ENCODE measurements at places on chromosomes 16 and 17.
A peak's percentile ranks its signal among the peaks of the same experiment; 100 is the strongest.

DNA sequence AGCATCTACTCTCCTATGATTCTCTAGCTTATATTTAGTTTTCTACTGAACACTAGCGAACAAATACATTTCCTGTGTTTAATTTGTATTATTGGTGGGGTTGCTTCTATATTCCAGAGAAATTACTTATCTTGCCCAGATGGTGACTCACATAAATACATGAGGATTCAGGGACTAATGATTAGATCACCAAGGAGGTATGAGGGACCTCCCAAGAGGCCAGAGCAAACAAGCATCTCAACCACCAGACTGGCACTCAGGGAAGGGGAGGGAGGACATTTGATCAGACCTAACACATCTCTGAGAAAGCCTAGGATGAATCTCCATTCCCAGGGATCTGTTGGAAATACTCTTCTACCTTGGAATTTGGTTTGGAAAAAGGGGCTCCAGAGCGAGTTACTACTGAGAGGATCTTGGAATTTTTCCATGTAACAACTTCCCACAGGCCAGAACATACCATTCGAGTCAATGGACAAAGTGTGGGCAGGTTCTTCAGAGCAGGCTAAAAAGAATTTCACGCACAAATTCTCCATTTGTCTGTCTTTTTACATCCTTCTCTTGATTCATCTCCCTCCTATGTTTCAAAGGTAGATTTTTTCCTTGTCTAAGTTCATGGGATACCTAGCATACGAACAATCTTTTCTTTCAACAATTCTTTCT is 262.6 kb upstream of the MYOCD start:
- no peaks in the 10 kb centered on the region for H3K36me3 ChIP-seq
- peaks cover 2% of the 10 kb centered on the region for H3K4me1 ChIP-seq
- no peaks in the 10 kb centered on the region for H3K27me3 ChIP-seq

- H3K36me3 ChIP-seq = no peaks in the 10 kb centered on the region
- H3K27ac ChIP-seq = no peak overlapping the region
- no peak overlapping the region for H3K4me3 ChIP-seq
- DNase-seq = no peak
- no peaks in the 10 kb centered on the region for H3K4me1 ChIP-seq
- H3K27me3 ChIP-seq = no peaks in the 10 kb centered on the region
These were observed 193.4 kb upstream of the GSE1 start for GRCh38 chr16:85419503-85420408.

- DNase-seq = peak; percentile 98
- peaks cover 20% of the 10 kb centered on the region for H3K4me1 ChIP-seq
- peak overlapping the region; percentile 32 for H3K27ac ChIP-seq
- no peak overlapping the region for H3K4me3 ChIP-seq
- H3K27me3 ChIP-seq = no peaks in the 10 kb centered on the region
These were observed 155.7 kb downstream of the SOCS1 start for GRCh38 chr16:11100239-11100750.

DNA sequence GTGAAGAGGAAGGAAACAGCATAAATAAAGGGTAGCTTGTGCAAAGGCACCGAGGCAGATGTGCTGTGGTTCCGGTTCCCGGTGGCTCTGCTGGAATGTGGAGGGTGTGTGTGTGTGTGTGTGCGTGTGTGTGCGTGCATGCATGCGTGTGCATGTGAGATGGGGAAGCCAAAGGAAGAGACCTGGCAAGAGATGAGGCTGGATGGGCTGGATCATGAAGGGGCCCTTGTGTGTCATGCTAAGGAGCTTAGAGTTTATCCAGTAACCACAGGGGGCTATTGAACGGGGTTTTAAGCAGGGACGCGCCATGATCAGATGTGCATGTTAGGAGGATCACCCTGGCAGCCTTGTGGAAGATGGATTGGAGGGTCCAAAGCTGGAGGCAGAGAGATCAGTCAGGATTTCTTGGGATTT is 8.3 kb downstream of the WSCD1 start:
- no peak overlapping the region for H3K4me3 ChIP-seq
- no peaks in the 10 kb centered on the region for H3K27me3 ChIP-seq
- no peak for DNase-seq
- H3K4me1 ChIP-seq = no peaks in the 10 kb centered on the region
- no peak overlapping the region for H3K27ac ChIP-seq

GRCh38 chr16:74817851-74818250 is 43.2 kb upstream of the FA2H start:
- H3K4me3 ChIP-seq = no peak overlapping the region
- no peak overlapping the region for H3K27ac ChIP-seq
- DNase-seq = peak; percentile 52
- H3K27me3 ChIP-seq = no peaks in the 10 kb centered on the region

- H3K4me1 ChIP-seq = peaks cover 7% of the 10 kb centered on the region
- H3K27ac ChIP-seq = no peak overlapping the region
- DNase-seq = no peak
- H3K27me3 ChIP-seq = no peaks in the 10 kb centered on the region
These were observed 29.6 kb upstream of the MAP3K14 start for GRCh38 chr17:45346216-45347015.

GRCh38 chr17:19723964-19724363 is 7.6 kb upstream of the SLC47A2 start:
- no peak overlapping the region for H3K27ac ChIP-seq
- no peaks in the 10 kb centered on the region for H3K4me1 ChIP-seq
- DNase-seq = no peak
- no peaks in the 10 kb centered on the region for H3K36me3 ChIP-seq
- no peak overlapping the region for H3K4me3 ChIP-seq

DNA sequence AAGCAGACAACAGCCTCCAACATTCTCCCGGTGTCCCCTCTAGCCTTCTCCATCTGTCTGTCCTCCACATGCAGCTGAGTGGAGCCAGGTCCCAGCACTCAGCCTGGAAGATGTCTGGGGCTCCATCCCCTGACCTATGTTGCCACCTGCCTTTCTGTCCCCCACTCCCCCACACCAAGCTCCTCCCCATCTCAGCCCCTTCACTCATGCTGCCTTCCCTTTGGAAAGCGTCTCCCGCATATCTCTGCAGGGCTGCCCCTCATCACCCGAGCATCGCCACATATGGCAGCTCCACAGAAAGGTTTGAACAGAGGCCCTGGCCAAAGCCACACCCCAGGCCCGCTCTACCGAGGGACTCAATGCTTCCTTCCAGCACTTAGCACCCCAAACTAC is 24.2 kb downstream of the NSMCE1 start:
- no peaks in the 10 kb centered on the region for H3K27me3 ChIP-seq
- DNase-seq = no peak
- H3K4me1 ChIP-seq = peaks cover 5% of the 10 kb centered on the region
- no peak overlapping the region for H3K4me3 ChIP-seq

DNA sequence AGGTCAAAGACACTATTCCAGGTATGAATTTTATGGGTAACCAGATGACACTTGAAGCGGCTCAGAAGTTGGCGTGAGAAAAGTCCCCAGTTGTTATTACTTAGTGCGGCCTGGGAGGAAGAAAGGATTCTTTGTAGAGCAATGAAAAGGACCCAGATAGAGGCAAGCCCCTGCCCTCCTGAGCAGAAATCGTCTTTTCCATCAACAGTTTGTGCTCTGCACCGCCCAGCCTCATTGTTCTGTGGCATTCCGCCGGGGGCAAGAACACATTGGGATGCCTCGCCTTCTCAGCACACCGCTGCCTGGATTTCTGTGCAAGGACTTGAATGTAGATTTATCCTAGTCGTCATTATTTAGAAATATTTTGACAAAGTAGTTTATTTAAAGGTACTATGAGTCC is 32.7 kb upstream of the CRHR1 start:
- H3K27ac ChIP-seq = no peak overlapping the region
- no peak for DNase-seq
- no peaks in the 10 kb centered on the region for H3K36me3 ChIP-seq
- no peak overlapping the region for H3K4me3 ChIP-seq
- H3K27me3 ChIP-seq = no peaks in the 10 kb centered on the region

GRCh38 chr16:67258161-67258835 is 9.5 kb downstream of the SLC9A5 start:
- no peak overlapping the region for H3K27ac ChIP-seq
- peaks cover 6% of the 10 kb centered on the region for H3K4me1 ChIP-seq
- no peak for DNase-seq
- H3K36me3 ChIP-seq = no peaks in the 10 kb centered on the region
- H3K27me3 ChIP-seq = no peaks in the 10 kb centered on the region
